GM12892 (cell line): ENCODE measurements at places on chromosomes 7 and 10.

- DNase-seq: no peak
Measured at GRCh38 chr7:77800158-77800557, 1.6 kb downstream of the PHTF2 start.

- DNase-seq: no peak
Measured at GRCh38 chr7:27329909-27330308, 87.3 kb downstream of the EVX1 start.

GRCh38 chr10:70295321-70295720, 11.5 kb upstream of the NPFFR1 start:
- no peak for DNase-seq

DNA sequence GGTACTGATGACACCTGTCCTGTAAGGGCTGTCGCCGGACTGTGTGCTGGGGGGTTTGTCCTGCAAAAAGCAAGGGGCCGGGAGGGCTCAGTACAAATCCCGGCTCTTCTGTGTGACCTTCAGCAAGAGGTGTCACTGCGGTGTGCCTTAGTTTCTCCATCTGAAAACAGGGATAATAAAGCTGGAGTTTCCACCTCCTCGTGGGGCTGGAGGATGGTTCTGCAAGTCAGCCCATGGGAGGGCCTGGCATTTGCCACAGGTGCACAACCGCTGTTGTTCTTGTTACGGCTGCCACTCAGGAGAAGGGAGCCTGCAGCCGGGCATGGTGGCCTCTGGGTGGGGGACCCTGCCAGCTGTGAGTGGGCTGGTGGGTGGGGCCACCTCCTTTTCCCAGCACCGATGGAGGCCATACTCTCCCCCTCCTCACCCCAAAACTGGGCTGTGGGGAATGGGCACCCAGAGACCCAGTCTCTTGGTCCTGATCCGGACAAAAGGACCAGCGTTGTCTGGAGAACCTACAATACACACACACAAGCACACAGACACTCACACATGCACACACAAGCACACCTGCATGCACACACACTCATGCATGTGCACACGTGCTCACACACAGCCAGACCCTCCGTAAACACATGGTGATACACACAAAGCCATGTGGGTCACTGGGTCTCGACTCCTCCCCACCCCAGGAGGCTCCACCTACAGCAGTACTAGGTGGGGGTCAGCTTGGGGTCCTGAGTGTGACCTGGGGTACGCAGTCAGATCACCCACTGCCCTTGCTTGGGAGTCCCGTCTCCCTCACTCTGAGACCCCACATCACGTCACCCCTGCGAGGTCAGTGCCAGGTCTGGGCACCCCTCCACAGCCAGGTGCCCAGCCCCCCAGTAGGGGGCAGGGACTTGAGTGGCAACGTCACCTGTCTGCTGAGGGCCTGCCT, 34.1 kb downstream of the ELFN1 start:
- DNase-seq: no peak

DNA sequence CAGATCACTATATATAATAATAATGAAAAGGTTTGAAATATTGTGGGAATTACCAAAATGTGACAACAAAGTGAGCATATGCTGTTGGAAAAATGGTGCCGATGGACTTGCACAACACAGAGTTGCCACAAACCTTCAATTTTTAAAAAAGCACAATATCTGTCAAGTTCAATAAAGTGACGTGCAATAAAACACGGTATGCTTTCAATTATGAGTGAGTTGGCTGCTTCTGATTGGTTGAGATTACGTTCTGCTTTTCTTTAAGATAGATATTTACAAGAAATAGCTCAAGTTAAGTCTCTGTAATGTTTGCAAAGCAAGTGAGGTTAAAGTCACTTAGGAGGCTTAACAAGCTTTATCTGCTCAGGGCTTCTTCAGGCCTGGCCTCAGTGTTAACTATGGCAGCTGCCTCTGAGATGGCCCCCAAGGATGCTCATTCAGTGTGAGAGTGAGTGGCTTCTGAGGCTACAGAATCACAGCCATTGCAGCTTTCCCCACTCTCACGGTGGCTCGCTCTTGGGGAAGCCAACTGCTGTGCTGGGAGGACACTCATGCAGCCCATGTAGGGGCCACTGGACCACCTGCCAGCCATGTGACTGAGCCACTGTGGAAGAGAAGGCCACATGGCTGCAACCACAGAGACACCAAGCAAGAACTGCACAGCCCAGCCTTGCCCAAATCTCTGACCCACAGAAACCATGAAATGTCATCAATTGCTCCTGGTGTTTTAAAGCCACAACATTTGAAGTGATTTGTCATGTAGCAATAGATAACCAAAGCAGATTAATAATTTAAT, 78.3 kb upstream of the TMEM72 start:
- no peak for DNase-seq

DNA sequence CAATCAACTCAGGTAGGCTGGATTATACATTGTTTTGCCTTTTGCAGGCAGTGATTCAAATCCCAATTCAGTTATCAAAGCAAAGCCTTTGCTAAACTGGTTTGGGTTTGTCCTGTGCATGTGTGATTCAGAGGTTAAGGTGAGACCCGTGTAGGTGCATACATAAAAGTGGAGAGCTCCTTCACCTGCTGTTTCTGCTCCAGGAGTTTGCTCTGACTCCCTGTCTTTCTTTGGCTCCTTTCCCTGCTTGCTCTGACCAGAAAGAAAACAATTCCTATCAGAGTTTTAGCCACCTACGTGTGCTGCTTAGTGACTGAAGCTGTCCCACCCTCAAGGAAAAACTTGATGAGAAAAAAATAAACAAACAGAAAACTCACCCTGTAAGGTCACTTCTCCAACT, 101.1 kb downstream of the TPST1 start:
- no peak for DNase-seq

- DNase-seq: no peak
Measured at GRCh38 chr7:101420436-101420835, 57.8 kb downstream of the COL26A1 start.
